Neuronal stem cell (in vitro differentiated cells): ENCODE measurements at places on chromosomes 3 and 15.

- DNase-seq: no peak
These were observed 80.6 kb downstream of the MYO9A start for GRCh38 chr15:72037321-72037720.

GRCh38 chr3:17795711-17796110, 53.3 kb upstream of the TBC1D5 start:
- no peak for DNase-seq

- DNase-seq: no peak
These were observed 90.0 kb downstream of the TGFBR2 start for GRCh38 chr3:30696403-30696819.

GRCh38 chr3:128555841-128556240, 62.8 kb upstream of the GATA2 start:
- DNase-seq: no peak

DNA sequence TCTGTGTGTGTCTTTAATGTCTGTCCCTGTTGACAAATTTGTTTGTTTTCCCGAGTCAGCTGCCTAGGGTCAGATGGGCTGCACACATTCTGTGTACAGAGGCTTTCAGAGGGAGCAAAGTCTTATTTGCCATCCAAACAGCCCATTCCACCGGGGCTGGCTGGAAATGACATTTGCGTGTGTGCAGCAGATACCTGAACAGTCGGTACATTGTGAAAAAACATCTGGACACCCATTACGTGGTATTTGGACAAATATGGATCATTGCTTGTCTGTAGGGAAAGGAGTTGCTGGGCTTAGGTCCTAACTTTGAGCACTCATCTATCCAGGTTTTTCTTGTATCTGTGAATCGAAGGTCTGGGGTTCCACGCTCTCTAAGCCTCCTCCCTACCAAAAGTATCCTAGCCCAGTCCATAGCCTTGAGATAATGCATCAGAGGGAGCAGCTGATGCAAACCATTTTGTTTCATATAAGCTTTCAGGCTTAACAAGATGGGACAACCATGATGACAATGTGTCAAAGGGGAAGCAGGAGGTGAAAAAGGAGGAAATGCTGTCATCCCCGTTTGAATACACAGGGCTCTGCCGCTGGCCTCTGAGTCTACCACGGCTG, 22.2 kb upstream of the CMTM8 start:
- DNase-seq: no peak

DNA sequence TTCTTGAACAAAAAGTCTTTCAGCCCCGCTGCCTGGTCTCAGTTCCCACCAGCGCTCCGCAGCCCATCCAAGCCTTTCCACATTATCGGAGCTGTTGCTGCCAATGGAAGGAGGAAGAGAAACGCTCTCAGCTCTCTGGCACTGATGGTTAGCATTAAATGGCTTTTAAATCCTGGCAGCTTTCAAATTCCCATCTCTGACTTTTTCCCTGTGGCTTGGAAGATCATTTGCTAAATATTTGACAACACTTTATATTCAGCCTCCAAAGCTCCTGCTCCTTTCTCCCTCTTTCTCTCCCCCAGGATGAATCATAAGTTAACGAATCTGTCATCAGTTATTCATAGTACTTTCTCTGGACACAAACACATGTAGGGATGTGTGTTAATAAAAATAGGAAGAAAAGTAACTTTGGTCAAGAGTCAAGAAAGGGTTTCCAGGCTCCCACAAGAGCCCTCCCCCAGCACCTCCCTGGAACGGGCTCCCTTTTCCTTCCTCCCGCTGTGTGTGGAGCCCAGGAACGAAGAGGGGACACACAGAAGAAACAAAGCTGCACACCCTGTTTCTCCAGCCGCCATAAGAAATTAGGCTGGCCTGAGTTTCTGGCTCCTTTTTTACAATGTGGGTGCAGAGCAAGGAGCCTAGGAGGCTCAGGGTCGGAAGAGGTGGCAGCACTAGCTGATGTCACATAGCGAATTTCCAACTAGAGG, 47.6 kb upstream of the TSEN2 start:
- no peak for DNase-seq

DNA sequence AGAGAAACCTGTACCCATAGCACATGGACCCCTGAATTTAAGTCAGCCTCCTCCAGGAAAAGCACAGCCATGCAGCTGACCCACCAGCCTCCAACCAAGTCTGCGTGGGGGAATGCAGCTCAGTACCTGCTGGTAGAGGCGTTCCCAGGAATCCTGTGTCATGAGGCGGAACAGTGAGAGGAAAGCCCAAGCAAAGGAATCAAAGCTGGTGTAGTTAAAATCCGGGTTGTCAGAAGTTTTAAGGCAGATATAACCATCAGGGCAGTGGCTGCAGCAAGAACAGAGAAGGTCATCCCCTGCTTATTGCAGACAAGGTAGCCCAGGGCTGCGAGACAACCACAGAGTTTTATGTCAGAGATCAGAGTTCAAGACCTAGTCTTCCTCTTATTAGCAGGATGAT, 59.1 kb downstream of the SCN10A start:
- DNase-seq: no peak

GRCh38 chr3:104412608-104413580, 953.8 kb upstream of the ALCAM start:
- no peak for DNase-seq

DNA sequence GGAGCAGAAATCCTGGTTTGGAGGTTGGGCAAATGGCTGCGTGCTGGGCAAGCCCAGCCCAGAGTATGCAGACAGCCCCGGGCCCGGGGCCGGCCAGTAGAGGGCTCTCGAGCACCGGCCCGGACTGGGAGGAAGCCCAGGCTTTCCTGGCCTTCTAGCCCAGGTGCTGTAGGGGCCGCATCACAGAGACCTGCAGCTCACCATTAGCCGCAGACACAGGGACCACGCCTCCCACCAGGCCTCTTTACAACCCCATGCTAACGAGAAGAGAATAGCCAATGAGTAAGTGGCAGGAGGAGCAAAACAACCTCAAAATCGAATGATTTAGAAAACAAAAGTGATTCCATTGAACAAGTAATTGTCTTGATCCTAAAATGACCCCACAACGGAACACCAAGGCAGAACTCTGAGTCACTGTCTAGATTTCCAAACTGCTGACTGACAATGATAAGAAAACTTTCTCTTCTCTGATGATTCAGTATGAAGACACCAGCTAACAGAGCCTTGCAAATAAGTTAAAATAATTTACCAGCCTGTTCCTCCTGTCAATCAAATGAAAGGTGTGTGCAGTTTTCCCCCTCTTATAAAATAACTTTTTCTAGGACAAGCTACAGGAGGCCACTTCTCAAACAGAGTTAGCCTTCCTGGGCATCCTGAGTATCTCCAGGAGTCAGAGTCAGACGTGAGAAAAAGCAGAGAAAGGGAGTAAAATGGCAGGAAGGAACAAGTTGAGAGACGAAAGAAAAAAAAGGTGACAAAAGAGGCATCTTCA, 102.2 kb downstream of the DGKG start:
- DNase-seq: peak; percentile 62

DNA sequence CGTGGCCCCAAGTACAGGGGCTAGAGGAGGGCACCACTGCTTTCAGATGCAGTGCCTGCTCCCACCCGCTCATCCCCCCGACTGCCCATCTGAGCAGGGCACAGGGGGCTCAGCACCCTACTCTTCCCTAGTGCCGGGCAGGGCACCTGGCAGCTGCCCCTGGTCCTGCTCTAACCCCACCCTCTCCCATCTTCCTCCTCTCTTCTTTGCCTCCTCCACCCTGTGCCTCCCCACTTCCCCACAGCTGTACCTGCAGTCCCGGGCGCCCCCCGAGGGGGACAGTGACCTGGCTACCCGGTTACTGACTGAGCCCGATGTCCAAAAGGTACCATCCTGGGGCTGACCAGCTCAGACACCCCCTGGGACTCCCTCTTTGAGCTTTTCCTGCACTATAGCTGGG, 12.8 kb downstream of the NBEAL2 start:
- no peak for DNase-seq

- DNase-seq: no peak
These were observed 57.3 kb upstream of the PLSCR4 start for GRCh38 chr3:146308222-146308621.

DNA sequence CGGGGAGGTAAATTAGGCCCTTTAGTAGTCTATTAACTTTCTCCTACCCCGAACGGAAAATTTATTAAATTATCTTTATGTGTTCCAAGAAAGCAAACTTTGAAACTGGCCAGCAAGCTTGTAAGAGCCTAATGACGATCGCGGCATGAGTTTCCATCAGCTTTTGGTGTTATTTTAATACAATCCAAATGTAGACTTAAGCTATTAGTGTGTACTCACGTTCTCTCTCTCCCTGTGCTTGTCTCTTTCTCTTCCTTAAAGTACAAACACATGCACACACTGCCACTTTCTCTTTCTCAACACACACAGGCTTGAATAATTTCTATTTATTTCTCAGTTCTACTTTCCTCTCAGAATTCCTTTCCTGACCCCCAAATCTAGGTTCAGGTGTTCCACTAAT, 108.8 kb upstream of the MME start:
- DNase-seq: no peak

DNA sequence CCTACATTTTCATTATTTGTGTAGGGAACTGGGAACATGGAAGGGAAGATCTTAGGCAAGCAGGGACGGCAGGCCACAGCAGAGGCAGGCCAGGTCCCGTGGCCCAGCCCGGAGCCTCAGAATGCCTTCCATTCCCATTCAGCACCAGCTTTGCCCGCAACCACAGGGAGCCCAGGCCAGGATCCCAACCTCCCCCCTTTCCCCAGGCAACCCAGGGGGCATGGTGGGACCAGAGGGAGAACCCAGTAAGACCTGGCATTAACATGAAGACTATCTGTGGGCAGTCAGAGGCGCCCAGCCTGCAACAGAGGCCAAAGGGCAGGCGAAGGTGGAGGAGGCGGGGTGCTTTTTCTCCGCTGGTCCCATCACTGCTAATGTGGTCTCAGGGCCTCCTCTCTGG, 135.6 kb downstream of the TPRA1 start:
- DNase-seq: no peak

- no peak for DNase-seq
These were observed 33.3 kb downstream of the SLC24A1 start for GRCh38 chr15:65655026-65655425.

- no peak for DNase-seq
These were observed 77.0 kb upstream of the FXR1 start for GRCh38 chr3:180835501-180835900.

- no peak for DNase-seq
These were observed 700.3 kb downstream of the TUSC7 start for GRCh38 chr3:117409701-117410459.

DNA sequence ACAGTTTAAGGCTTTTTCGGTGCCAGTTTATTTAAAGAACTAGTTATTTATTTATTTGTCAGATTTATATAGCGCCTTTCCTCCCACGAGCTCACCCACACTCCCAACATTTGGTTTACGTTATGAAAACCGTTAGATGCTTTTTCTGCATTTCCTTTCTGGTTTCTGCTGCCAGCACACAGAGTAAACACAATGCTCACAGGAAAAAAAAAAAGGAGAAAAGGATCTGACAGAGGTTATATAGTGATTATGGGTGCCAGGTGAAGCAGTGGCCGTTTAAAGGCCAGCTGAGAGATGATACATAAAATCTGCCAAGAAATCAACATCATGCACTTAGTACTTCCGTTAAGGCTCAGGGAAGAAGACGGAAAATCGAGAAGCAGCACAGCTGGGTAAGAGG, 37.9 kb downstream of the ETV5 start:
- DNase-seq: no peak

- DNase-seq: peak; percentile 58
These were observed 118.1 kb downstream of the TBC1D2B start for GRCh38 chr15:77959432-77959879.

DNA sequence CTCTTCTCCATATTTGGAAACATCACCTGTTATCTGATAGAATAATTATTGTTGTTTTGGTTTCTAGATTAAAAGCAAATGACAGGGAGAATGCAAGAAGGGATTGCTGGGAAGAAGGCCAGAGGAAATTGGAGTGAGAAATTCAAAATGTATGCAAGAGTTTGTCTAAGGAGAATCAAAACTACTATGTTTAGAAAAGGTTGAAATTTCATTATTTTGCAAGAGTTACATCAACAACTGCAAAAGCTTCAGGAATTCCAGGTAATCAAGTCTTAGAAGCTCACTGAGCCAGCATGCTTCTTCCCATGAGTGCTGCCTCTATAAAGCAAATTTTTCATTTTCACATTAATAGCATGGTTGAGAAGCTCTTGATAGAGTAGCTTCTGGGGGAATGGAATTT, 177.2 kb upstream of the GBE1 start:
- DNase-seq: no peak

GRCh38 chr3:147614210-147614609, 205.0 kb downstream of the ZIC1 start:
- DNase-seq: no peak

DNA sequence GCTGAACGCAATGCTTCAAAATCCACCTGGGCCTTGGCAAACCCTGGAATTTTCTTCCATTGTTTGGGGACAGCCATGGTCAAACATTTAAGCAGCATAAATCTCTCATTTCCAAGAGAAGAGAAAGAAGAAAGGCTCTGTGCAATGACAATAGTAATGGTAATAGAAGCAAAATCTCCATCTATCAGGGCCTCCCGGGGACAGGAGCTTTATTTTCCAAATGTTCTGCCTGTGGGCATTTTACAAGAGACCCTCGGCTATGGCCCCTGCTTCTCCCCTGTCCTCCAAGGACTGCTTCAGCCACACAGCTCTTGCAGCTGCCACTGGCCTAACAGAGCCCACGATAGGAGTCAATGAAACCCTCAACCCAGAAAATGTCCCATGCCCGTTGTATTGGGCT, 12.7 kb upstream of the FAM240A start:
- DNase-seq: no peak

DNA sequence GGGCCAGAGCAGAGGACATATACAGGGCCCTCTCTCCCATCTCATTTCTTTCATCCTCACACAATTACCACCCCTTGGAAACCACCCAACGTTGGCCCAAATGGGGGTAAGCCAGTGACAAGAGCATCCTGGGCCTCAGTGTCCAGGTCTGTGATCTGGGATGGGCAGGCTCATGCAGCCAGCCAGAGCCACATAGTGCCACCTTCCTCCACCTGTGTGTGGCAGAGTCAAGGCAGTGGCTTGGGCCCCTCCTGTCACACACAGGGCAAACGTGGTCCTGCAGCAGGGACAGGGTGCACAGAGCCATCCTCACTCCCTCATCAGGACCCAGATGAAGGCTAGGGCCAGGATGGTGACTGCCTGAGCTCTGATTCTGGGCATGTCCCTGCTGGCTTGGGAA, 2.3 kb upstream of the MYL3 start:
- DNase-seq: no peak

DNA sequence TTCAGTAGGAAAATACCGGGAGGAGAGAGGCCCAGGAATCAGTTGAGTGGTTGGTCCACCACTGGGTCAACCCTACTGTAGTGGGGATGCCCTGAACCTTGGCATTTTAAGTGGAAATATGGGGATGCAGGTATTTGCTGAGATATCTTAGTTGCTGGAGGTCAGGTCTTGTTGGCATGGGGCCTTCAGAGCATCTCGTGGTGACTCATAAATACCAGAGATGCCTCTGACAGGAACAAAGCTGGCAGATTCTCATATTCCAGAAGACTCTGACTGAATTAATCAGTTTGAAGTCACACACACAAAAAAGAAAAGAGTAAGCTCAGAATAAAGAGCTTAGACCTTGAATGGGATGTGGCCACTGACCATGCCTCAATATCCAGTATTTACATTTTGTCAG, 91.6 kb downstream of the CACNA2D3 start:
- no peak for DNase-seq

- DNase-seq: no peak
These were observed 401.1 kb downstream of the NAALADL2 start for GRCh38 chr3:175260145-175260794.
